ENCODE measurements at places on chromosomes 6 and 20. TPM values are rescaled to one million over a fixed set of nuclear protein-coding genes. Genes with fewer than 3 reads are reported as not detected.

PHACTR1 gene
- 0.12 TPM for polyA plus RNA-seq

LY6G5C gene
- polyA plus RNA-seq = 1.1 TPM

KCNK5 gene
- polyA plus RNA-seq = not detected

PNISR gene
- 63.0 TPM for polyA plus RNA-seq

PRPH2 gene
- polyA plus RNA-seq = not detected

CAP2 gene
- polyA plus RNA-seq = 8.5 TPM

DPPA5 gene
- polyA plus RNA-seq = not detected

PSORS1C2 gene
- not detected for polyA plus RNA-seq

C4B gene
- 10.9 TPM for polyA plus RNA-seq

TMEM151B gene
- polyA plus RNA-seq = 0.10 TPM

VNN1 gene
- polyA plus RNA-seq = not detected

GNMT gene
- 1.4 TPM for polyA plus RNA-seq

SEL1L2 gene
- polyA plus RNA-seq = not detected

PTCHD4 gene
- polyA plus RNA-seq = 4.0 TPM

IPCEF1 gene
- not detected for polyA plus RNA-seq

Measured in SK-N-SH (cell line).